Caki2 (cell line): ENCODE measurements at places on chromosomes 7 and 10. TPM values are rescaled to one million over a fixed set of nuclear protein-coding genes. Genes with fewer than 3 reads are reported as not detected.

DNA sequence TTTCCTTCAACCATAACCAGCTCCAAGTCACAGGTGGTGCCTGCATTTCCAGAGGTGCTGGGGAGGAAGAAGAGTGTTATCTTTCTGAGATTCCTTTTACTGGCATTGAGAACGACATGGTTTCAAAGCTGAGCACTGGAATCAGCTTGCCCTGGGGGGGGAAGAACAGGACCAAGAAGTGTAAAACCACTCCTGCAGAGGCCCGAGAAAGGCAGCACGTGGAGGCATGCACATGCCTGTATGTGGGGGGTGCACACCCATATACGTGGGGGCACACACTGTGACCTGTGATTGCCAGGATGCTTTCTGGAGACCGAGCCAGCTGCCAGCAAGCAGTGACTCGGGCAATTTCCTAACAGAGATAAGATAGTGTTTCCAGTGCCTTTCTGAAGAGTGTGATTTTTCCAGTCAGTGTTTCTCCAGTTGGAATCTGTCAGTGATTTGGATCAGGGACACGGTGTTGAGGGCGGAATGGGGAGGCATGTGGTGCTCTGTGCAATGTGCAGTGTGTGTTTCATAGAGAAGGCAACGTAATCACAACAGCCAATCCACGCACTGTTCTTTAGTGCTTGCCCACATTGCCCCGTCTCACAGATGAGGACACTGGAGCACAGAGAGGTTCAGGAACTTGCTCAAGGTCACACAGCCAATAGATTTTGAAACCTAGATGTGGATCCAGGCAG is 4.2 kb downstream of the LRRC27 start:
- DNase-seq, result no peak

DNA sequence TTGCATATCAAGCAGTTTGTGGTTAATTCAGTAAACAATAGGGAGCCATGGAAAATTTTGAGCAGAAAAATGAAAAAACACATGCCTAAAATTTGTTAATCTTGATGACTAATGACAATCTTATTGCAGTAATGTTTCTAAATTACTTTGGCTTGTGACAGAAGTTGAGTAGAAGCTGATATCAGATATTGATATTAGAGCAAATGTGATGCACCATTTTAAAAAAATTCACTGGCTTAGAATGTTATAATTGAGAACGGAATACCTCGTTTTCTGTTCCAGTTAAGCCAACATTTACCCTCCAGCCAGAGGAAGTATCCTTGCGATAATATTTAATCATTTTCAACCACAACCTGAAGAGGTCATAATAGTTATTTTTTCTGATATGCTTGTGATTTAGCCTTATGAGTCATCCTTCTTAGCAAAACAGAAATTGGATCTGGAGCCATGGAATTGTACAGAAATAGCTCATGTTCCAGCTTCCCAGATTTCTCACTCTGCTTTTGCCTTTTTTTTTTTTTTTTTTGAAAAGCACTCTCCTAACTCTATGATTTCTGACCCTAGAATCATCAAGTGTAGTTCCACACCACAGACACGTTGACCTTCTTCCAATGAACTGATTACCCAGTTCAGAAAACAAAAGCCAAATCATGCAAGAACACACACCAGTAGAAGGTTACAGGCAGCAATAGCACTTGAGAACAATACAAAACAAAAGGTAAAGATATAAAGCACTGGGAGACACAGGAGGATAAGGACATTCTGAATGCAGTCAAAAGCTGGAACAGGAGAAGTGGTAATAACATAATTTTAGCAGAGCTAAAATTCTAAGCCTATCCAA is 96.8 kb upstream of the PHYHIPL start:
- peak; percentile 89 for DNase-seq

DNA sequence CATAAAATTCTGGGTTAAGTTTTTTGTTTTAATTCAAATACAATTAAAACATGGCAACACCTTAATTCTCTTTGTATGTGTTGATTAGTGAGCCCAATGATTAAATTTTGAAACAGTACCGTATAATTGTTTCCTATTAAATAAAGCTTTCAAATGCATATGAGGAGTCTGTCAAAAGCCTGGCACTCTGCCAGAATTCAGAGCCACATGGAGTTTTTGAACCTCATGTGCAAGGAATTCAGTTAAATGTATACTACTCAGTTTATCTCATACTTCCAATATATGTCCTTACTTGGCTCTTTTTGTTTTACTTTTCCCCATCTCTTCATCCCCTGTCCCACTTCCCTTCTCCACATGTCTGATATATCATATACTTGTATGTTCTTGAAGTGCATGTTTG is 165.6 kb upstream of the FAM3C start:
- DNase-seq, result no peak

GRCh38 chr10:116185199-116185867 is 87.7 kb downstream of the GFRA1 start:
- no peak for DNase-seq

GRCh38 chr7:145696071-145696470 is 420.5 kb upstream of the CNTNAP2 start:
- DNase-seq, result no peak

DNA sequence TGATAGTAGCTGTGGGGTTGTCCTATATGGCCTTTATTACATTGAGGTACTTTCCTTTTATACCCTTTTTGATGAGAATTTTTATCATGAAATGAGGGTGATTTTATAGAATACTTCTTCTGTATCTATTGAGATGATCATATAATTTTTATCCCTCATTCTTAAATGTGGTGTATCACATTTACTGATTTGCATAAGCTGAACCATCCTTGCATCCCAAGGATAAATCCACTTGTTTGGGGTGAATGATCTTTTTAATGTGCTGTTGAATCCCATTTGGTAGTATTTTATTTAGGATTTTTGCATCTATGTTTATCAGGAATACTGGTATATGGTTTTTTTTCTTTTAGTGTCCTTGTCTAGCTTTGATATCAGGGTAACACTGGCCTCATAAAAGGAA is 84.5 kb upstream of the IL6 start:
- no peak for DNase-seq

GRCh38 chr10:84352251-84352842 is 24.0 kb downstream of the CCSER2 start:
- DNase-seq, result peak; percentile 33

DNA sequence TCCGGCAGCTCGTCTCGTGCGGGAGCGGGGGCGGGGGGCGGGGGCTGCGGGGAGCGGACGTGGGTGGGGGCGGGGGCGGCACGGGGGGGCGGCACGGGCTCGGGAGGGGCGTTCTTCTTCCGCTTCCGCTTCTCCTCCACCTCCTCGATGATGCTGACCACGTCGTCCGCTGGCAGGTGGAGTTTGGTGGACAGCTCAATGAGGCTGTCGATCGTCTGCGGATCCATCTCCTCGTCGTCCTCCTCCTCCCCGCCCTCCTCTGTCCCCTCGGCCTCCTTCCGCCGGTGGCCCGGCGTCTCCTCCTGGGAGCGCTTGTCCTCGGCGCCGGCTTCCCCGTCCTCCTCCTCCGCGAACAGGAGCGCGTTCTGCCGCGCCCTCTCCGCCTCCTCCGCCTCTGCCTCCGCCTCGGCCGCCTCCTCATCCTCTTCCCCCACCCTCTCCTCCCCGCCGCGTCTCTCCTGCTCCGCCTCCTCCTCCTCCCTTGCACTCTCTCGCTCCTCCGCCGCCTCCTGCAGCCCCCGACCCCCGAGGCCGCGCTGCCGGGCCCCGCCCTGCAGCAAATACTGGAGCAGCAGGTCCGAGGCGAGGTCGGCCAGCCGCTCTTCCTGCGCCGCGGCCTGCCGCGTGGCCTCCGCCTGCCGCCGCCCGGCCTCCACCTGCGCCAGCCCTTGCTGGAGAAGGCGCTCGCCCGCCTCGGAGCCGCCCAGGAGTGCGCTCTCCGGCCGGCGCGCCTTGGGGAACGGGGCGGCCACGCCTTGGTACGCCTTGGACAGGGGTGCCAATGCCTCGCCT is 1.9 kb downstream of the VGF start:
- peak; percentile 79 for DNase-seq

DNA sequence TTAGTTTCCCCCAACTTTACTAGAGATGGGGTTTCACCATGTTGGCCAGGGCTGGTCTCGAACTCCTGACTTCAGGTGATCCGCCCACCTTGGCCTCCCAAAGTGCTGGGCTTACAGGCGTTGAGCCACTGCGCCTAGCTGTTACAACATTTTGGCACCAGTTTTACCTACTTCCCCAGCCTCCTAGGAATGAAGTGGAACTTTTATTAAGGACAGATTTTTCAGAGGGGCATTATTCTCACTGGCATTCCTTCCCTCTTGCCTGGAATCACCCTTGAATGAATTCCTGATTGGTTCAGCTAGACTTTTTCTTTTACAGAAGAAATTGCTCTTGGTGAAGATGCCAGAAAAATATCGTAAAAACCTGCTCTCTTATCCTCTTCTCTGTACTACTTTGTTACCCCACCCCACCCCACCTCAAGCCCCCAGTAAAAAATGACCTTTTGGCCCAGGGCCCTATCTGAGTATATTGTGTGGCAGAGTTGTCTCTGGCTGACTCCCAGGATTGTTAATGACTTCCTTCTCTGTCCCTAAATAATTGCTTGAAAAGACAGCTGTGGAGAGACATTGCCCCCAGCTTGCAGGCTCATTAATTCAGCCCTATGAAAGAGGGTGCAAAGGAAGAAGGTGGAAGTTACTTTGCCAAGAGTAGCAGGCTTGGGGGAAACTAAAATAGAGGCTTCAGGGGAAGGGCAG is 189.6 kb downstream of the AUTS2 start:
- no peak for DNase-seq

- DNase-seq, result peak; percentile 88
These were observed 166.3 kb downstream of the NEURL1 start for GRCh38 chr10:103659674-103660363.

- no peak for DNase-seq
These were observed 51.0 kb downstream of the MLLT10 start for GRCh38 chr10:21584834-21585530.

The KCND2 gene
- not detected in 2 replicates for total RNA-seq

The CYP2C19 gene
- total RNA-seq, result 0.41 TPM in 1 of 2 replicates, not detected in the other

The UCMA gene
- not detected in 2 replicates for total RNA-seq

The WNT16 gene
- total RNA-seq, result not detected in 2 replicates

The CDHR3 gene
- 2.0 TPM in 1 of 2 replicates, not detected in the other for total RNA-seq

The HIPK2 gene
- total RNA-seq, result 19.4 and 24.4 TPM in 2 replicates

The WEE2 gene
- total RNA-seq, result not detected in 2 replicates
